Posterior cingulate gyrus (tissue), 11 donors: ENCODE measurements at places on chromosomes 5 and 9.

DNA sequence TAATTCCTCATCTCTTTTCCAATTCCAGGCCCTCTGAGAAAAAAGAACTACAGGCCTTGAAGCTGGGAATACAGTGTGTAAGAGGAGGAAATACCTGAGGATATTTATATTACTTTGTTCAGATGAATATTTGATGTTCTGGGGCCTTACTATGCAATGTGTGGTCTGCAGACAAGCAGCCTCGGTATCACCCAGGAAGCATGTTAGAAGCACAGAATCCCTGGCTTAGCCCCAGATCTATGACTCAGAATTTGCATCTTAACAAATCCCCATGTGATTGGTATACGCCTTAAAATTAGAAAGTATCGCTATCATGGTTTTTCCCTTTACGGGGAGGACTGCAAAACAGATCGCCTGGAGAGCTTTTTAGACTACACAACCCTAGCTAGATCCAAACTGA, 121.0 kb downstream of the JAKMIP2 start:
- DNase-seq = no peak

DNA sequence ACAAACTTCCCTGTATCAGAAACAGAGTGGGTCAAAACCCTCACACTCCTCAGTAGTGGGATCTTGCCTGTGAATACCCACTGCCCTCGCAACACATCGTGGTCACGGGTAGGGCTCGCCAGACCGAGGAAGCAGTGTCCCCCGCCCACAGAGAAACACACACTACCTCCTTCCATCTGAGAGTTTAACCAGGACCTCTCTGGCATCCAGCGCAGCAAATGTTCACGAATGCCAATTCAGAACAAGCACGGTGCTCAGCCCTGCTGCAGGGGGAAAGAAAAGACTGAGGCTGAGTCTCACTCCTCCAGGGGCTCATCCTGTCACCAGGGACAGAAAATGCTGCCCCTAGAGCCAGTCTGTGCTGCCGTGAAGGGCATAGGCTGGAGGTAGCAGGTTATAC, 42.5 kb upstream of the SYNPO start:
- no peak for DNase-seq

- no peak for DNase-seq
Observed at GRCh38 chr5:76579166-76579937, 43.9 kb downstream of the F2RL2 start.

DNA sequence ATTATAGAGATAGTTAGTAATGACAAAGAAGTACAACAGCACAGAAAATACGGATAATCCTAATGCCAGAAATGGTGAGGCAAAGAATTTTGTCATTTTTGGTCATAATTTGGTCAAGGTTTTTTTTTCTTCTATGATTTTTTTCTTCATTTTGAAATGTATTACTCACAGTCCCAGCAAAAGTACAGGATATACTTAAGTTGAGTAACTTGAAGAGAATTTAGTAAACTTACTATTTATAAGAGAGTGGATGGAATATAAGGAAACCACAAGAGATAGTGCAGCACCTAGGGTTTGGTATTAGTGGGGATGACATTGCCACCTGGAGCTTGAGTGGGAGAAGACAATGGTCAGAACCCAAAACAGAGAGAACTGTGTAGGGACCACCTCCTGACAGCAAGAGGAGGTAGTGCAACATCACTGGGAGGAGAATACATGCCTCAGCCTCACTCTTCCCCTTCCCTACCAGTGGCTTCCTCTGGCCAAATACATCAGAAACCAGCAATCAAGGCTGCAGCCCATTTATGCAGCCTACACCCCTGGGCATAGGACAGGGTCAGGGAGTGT, 434.5 kb upstream of the TRPC7 start:
- DNase-seq = no peak
